Right atrium auricular region (tissue), 2 donors: ENCODE measurements at places on chromosomes 12 and 14.

DNA sequence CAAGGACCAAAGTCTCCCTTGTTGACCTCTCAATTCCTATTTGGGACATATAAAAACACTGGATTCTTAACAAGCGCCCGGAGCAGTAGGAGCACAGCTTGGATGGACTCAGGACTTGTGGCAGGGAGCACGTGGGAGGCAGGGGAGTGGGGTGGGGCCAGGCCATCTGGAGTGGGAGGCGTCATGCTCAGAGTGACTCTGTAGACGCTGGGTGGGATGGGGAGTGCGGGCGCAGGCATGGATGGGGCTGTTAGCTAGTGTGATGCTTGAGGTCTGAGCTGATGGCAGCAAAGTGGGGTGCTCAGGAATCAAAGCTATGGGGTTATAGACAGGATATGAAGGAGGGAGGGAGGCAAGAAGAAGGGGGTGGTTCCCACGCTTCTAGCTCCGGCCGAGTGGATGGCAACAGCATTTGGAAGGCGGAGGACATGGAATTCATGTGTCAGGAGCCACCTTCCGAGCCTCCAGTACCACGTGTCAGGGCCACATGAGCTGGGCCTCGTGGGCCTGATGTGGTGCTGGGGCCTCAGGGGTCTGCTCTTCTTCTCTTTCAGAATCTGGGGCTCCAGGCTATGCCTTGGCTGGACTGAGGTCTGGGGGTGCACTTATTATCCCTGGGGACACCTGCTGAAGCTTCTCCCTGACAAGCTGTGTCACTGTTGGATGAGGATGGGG lies 26.2 kb downstream of the MEG3 start:
- no peak for DNase-seq

DNA sequence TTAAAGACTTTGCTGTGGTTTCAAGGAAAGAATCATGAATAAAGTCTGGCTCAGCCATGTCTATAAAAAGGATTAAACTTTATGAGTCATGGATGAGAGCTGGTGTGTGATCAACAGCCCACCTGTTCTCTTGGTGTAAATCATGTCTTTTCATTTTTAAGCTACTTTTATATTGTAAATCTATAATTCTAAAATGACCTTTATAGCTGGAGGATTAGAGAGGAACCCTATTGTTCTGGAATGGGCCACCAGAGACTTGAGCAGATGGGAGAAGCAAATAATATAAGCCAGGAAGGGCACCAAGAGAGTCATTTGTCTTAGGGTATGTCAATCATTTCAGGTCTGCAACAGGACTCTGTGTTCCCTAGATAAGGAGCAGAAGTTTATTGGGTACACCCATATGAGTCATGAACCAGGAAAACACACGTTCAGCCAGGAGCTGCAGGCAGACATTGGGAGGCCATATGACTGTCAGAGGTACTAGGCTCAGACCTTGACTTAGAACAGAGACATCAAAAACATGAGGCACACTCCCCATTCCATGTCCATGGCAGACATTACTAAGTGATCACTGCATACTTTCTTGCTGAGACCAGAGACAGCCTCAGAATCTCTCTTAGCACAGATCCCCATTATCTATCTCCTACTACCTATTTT lies 49.3 kb downstream of the NDUFA12 start:
- DNase-seq, result no peak

DNA sequence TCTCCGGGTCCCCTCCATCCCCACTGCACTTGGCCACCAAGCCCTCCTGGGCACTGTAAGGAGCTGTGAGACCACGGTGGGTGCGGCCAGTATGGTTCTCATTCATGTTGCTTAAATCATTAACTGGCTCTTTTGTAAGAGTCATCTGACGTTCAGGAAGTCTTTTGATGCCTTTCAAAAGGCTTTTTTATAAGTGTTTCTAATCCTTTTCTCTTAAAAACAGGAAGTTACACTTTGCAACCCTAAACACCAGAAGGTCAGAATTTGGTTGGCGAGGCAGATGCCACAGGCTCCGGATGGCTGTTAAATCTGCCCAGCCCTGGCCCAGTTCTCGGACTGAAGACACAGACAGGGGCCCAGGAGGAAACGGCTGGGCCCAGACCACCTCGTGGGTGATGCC lies 26.1 kb upstream of the DIO3 start:
- no peak for DNase-seq

GRCh38 chr12:13691598-13691997 lies 289.8 kb downstream of the GRIN2B start:
- no peak for DNase-seq

- no peak for DNase-seq
Observed at GRCh38 chr12:661720-662486, 1.3 kb downstream of the NINJ2 start.

DNA sequence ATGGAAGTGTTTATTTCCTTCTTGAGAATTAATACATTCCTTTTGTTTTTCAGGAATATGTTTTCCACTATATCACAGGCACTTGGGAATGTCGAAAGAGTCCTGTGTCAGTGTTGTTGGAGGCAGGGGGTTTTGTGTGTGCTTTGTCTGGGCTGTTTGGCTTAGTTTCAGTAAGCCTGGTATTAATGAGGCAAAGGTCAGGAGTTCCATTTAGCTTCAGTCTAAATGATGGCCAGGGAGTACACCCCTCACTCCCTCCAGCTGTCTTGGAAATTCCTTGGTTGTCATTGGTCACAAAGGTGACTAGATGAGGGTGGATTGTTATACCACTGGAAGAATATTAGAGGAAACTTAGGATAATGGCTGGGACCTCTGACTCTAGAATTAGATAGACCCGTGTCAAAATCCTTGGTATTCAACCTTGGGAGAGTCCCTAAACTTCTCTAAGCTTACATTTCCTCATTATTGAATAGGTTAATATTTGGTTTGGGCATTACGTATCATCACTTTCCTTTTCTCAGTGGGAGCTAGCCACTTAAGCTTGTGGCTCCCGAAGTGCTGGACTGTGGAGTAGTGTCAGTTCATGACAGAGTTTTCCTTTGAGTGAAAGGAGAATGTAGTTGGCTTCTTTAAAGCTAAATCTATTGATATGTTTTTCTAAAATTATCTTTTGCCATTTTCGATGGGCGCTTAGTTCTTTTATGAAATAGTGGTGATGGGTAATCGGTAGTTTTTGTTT lies 5.2 kb downstream of the FRS2 start:
- DNase-seq, result no peak

DNA sequence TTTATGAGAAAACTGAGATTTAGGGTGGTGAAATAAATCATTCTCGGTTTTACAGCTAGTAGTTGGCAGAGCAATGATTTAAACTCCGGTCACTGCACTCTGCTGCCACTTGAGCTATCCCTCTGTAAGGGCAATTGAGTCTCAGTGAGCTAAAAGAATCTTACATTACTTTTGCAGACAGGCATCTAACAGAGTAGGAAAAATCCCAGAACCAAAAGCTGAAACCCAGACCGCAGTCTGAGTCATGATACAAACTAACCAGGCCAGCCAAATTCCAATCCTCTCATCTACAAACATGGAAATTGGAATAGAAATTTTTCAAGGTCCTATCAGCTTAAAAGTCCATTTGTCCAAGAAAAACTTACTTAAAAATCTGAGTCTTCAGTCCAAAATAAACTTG lies 73.7 kb downstream of the ANKS1B start:
- DNase-seq, result peak; percentile 65
